ENCODE measurements at places on chromosomes 2 and 18.

DNA sequence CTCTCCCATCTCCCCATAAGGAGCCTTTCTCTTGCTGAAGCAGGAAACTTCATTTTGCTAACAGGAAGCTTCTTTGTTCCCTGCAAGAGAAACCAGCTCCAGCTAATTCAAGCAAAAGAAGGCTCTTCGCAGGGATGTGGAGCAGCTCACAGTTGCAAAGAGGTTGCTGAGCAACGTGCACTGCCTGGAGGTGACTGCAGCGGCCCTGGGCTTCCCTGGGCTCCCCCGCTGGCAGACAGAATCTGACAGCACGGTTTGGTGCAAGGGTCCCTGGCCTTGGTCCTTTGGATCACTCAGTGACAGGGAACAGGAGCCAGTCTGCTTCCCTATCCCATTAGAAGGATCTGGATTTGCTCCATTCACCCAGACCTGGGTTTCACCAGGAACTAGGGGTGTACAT is 25.8 kb downstream of the GPR55 start:
- no peak overlapping the region for H3K4me3 ChIP-seq
- H3K4me1 ChIP-seq: peaks cover 14% of the 10 kb centered on the region
- H3K36me3 ChIP-seq: no peaks in the 10 kb centered on the region
- peak; percentile 31 for DNase-seq

GRCh38 chr2:18834341-18834740 is 245.0 kb upstream of the NT5C1B start:
- no peak overlapping the region for H3K4me3 ChIP-seq
- peaks cover 23% of the 10 kb centered on the region for H3K4me1 ChIP-seq
- no peaks in the 10 kb centered on the region for H3K27me3 ChIP-seq
- H3K36me3 ChIP-seq: no peaks in the 10 kb centered on the region
- no peak overlapping the region for H3K27ac ChIP-seq
- DNase-seq: no peak

DNA sequence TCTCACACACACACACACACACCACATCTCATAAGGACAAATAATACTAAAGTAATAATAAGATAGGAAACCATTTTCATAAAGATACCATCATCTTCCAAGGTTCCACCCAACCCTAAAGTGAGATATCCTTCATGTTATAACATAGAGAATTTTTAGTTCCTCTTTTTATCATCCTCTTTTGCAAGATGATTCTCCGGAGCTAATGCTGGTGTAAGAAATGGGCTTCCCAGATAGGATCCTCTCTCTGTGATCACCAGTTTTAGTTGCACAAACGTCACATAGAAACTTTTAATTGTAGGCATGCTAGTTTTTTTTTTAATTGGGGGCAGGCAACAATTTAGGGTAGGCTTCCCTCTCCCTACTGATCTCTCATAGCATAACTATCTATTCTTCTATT is 49.6 kb downstream of the ARHGAP25 start:
- no peak overlapping the region for H3K27ac ChIP-seq
- H3K4me1 ChIP-seq: peaks cover 14% of the 10 kb centered on the region
- H3K4me3 ChIP-seq: no peak overlapping the region
- no peaks in the 10 kb centered on the region for H3K27me3 ChIP-seq

- H3K27ac ChIP-seq: no peak overlapping the region
- DNase-seq: no peak
- H3K4me3 ChIP-seq: no peak overlapping the region
- no peaks in the 10 kb centered on the region for H3K36me3 ChIP-seq
Observed at GRCh38 chr2:196607073-196607472, 32.4 kb upstream of the CCDC150 start.

DNA sequence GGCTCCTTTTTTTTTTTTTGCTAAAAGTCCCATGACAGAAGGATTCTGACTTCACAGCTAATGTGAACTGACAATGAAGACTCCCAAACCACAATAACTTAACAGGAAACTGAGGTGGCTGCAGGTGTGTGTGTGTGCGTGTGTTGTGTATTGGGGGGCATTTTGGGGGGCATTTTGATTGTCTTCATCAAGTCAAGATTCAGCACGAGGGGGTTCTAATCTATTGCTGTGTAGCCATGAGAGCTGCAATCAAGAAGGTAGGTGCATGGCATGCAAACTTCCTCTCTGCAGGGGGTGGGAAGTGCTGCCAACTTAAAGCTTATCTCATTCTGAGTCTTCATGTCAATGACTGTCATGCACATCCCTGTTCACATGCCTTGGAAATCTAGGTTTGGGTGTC is 25.2 kb downstream of the SPRED2 start:
- H3K27ac ChIP-seq: no peak overlapping the region
- H3K27me3 ChIP-seq: peaks cover 6% of the 10 kb centered on the region
- H3K4me3 ChIP-seq: no peak overlapping the region
- H3K36me3 ChIP-seq: no peaks in the 10 kb centered on the region
- H3K4me1 ChIP-seq: peaks cover 26% of the 10 kb centered on the region
- no peak for DNase-seq

DNA sequence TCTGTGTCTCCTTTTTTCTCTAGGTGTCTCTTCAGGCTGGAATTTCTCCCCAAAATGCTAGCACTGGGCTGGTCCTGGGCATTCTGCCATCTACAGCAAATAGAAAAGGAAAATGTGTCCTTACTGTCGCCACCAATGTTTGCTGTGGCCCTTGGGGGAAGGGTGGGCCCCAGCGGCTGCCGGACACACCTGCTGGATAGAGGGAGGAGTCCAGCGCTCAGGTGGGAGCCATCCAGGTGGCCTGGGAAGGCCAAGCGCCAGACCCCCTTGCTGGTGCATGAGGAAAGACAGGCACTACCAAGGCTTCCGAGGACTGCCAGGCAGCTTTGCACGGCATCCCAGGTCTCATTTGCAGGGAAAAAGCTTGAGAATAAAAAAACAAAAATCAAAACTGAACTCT is 147.7 kb upstream of the GATA6 start:
- DNase-seq: no peak
- no peak overlapping the region for H3K27ac ChIP-seq
- no peaks in the 10 kb centered on the region for H3K36me3 ChIP-seq
- peaks cover 1% of the 10 kb centered on the region for H3K27me3 ChIP-seq
- H3K4me3 ChIP-seq: no peak overlapping the region

- DNase-seq: no peak
- H3K27me3 ChIP-seq: peaks cover 5% of the 10 kb centered on the region
- peaks cover 59% of the 10 kb centered on the region for H3K4me1 ChIP-seq
- no peak overlapping the region for H3K4me3 ChIP-seq
Observed at GRCh38 chr2:62467100-62467474, 38.9 kb downstream of the TMEM17 start.

GRCh38 chr2:71668326-71669057 is 215.1 kb downstream of the DYSF start:
- H3K4me1 ChIP-seq: no peaks in the 10 kb centered on the region
- peaks cover 36% of the 10 kb centered on the region for H3K27me3 ChIP-seq
- peak overlapping the region; percentile 27 for H3K4me3 ChIP-seq

GRCh38 chr2:200430017-200430416 is 79.9 kb downstream of the KCTD18 start:
- peaks cover 5% of the 10 kb centered on the region for H3K36me3 ChIP-seq
- no peaks in the 10 kb centered on the region for H3K27me3 ChIP-seq
- no peak overlapping the region for H3K4me3 ChIP-seq
- DNase-seq: no peak
- H3K4me1 ChIP-seq: peaks cover 24% of the 10 kb centered on the region

DNA sequence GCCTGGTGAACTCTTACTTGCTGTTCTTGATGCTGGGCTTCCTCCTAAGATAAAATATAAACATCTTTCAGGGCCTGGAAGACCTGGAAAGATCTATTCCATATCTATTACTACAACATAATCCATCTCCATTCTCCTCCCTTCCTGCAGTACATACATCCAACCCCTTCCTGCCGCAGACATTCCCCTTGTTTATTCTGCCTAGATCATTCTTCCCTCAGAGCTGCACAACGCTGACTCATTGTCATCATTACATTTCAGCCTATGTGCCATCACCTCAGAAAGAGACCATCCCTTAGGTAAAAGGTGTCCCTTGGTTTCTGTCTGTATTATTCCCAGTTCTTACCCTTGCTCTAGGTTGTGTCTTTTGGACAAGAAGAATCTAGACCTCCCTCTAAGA is 2.5 kb upstream of the CDH7 start:
- no peak overlapping the region for H3K27ac ChIP-seq
- peaks cover 7% of the 10 kb centered on the region for H3K4me1 ChIP-seq
- no peaks in the 10 kb centered on the region for H3K36me3 ChIP-seq
- peaks cover 12% of the 10 kb centered on the region for H3K27me3 ChIP-seq
- DNase-seq: no peak

- H3K36me3 ChIP-seq: no peaks in the 10 kb centered on the region
- DNase-seq: no peak
- peaks cover 5% of the 10 kb centered on the region for H3K4me1 ChIP-seq
Observed at GRCh38 chr18:8816816-8817215, 111.5 kb downstream of the MTCL1 start.

Measured in endothelial cell (in vitro differentiated cells).